CD4-positive, alpha-beta T cell treated with Interleukin-12 subunit alpha and Interleukin-12 subunit beta, for 1 hour (primary cell): ENCODE measurements at places on chromosomes 4 and X.

- no peak for DNase-seq
Observed at GRCh38 chr4:742096-742741, 36.6 kb downstream of the PCGF3 start.

- no peak for DNase-seq
Observed at GRCh38 chrX:2441466-2441865, 59.3 kb downstream of the DHRSX start.

GRCh38 chr4:147760695-147761094 lies 28.8 kb downstream of the ARHGAP10 start:
- DNase-seq: no peak

DNA sequence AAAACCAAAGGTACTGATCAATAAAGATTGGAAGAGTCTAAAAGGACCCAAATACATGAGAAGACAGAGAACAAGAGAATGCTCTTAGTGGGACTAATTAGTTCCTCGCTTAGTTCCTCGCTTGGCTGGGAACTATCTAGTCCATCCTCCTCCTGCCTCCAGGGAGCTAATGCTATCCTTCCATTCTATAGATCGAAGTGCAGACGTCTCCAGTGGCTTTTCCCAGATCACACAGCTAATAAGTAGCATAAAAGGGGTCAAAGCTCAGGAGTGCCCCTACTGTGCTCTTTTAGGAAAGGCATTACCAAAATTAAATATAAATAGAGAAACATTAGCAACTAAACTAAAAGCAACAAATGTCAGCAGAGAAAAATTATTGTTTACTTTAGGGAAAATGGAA lies 42.3 kb upstream of the PPARGC1A start:
- no peak for DNase-seq

DNA sequence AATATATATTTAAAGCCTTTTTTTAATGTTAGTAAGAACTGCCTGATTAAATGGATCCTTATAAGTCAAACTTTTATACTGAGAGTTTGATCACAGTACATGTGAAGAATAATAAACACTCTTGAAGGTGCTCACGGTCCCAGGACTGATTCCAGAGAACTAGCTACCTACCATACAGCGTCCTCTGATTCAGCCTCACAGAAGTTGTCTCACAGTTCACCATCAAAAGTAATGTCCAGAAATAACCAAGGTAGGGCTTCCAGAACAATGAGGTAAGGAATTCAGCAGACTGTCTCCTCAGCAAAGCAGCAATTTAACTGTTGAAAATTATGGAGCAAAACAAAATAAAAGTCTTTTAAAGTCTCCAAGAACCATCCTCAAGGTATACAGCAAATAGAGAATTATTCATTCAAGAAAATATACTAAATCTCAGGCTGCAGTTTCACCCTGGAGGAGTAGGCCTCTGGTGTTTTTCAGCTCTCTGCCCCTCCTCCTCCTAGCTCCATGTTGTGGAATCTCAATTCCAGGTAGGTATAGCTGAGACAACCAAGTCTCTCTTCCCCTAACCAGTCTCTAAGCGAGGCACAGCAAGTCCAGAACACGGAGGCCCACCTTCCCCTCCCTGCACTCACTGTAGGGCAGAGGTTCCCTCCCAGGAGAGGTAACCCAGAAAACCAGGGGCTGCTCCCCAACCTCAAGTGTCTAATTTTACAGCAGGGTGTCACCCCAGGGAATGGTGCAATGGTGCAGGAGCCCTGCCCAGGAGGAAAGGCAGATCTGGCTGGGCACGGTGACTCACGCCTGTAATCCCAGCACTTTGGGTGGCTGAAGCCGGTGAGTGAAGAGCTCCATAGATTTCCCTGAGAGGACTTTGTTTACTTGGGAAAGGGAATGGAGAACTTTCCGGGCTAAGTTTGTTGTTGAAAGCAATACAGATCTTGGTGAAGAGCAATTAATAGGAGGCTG lies 28.6 kb downstream of the FAM241A start:
- DNase-seq: no peak

DNA sequence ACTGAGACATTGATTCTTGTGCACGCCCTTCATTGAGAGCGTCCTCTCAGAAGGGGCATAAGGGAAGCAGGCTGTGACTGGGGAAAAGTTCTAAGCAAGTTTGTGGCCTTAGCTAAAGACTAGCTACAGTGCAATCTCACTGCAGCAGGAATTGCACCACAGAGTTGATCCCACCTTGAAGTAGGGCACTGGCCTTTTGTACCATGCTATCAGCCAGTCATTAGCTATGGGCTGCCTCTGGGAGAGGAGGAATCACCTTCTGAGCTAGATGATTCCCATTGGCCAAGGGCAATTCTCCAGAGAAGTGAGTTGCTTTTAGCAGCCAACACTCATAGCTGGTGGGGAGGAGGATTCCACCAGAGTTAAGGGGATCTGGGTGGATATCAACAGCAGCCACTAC lies 142.6 kb upstream of the SCML1 start:
- no peak for DNase-seq

DNA sequence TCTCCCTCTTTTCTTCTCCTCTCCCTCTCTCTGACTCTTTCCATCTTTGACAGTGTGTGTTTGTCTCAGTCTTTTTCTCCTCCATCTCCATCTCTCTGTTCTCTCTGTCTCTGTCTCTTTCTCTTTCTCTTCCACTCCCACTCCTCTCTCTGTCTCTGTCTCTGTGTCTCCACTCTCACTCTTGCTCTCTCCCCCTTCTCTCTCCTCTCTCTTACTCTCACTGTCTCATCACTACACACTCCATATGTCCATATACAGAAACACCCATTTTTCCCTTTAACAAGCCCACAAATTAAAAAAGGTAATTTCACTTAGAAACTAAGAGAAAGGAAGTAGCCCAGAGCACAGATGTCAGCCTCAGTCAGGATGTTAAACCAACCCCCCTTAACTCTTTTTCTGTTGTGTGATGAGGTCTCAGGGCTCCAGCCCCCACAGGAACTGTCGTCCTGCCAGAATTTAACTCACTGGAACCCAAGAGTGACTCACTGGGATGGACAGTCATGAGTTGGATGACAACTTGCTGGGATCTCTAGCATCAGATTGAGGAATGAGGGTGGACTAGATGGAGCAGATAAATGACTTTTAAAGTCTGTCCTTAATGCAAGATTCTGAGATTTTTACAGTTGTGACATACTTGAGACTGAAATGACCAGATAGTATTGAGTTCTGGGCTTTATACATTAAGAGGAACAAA lies 27.5 kb downstream of the OTUD6A start:
- no peak for DNase-seq

DNA sequence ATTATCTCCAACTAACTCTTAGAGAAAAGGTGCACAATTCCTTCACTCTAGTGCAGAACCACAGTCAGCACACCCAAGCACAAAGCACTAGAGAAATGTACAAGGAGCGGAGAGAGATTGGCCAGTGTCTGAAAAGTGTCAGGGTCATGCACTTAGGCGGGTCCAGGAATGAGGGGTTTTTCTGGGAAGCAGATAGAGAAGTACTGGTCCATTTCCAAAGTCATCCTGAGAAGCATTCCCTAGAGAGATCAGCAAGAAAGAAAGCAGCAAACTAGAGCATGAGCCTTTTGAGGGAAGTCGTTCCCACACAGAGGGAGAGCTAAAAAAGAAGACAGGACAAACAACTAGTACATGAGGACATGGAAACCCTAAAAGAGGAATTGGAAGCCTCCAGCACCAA lies 168.1 kb upstream of the MAP3K15 start:
- no peak for DNase-seq

DNA sequence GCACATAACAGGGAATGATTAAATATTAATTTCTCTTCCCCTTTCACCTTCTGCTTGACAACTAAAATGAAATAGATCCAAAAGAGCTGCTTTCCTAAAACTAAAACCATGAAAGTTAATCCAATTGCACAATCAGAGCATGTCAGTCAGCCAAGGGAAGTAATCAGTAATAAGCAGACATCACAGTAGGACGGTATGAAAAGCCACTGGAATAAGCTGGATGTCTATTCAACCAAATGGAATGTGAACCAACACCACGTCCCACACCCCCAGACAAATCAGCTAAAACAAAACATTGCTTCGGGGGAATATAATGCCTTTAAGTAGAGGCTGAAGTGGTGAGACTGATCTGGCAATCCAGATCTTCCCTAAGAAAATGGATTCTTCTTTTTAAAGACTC lies 859.4 kb upstream of the FTHL17 start:
- no peak for DNase-seq

DNA sequence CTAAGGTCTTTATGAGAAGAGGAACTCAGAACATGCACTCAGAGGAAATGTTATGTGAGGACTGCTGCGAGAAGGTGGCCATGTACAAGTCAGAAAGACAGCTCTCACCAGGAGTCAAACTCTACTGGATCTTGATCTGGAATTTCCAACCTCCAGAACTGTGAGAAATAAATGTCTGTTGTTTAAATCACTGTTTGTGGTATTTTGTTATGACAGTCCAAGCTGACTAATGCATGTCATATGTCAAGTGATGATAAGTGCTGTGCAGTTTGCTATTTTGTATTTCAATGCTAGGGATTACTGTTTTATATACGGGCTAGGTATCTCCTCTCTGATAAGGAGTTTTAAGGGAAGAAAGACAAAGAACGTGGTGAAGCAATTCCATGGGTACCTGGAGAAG lies 162.3 kb downstream of the CPEB2 start:
- no peak for DNase-seq

- DNase-seq: no peak
Observed at GRCh38 chr4:140809676-140810075, 53.5 kb upstream of the TBC1D9 start.

- no peak for DNase-seq
Observed at GRCh38 chrX:147957291-147957690, 23.8 kb upstream of the FMR1NB start.

DNA sequence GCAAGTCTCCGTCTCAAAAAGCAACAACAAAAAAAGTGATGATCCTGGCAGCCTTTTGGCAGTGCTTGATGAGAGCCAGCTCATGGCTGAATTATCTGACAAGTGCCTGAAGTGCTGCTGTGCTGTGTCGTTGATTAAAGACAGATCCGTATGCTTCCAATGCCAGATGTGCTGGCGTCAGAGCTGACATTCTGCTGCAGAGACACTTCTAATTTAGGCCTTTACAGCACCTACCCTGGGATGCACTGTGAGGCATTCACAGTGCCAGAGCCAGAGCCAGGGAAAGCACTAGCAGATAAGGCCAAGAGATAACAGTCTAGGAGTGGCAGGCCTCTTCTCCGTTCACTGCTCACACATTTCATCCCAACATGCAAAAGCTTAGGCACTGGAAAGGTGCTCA lies 995.5 kb downstream of the RAB28 start:
- no peak for DNase-seq

DNA sequence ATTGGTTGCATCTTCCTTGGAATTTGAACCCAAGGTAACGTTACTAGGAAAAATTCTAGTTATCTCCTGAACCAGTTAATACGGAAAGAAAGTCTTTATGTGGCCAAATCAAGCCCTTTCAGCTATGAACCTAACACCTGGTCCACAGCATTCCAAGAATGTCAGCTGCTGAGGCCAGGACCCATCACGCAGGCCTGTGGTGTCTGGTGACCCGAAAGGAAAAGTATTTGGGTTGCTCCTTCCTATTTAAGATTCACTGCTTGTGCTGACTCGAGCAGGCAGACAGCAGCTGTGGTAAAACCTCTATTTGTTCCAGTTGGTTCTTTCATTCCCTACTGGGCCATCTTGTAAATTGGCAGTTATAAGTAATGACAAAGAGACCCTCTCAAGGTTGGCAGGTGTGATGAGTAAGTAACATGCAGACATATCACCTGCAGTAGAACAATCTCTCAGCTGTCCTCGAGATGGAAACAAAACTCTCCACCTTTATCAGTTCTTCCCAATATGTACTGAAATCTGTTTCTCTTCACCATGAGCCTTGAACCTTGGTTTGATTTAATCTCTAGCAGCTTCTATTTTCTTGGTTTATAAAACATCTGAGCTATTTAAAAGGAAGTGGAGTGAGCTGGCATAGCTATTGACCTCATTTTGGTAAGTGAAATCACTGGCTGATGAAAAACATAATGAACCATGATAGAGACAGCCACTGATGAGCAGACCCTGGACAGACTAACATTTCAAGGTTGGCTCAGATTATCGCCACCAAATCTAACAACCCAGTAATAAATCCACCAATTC lies 182.1 kb upstream of the SMIM31 start:
- no peak for DNase-seq

- DNase-seq: no peak
Observed at GRCh38 chr4:73998040-73999011, at the start of gene CXCL5. Gene CXCL5 (minus strand): TSS chr4:73998677. CDS start chr4:73998581, 96 bp downstream.

DNA sequence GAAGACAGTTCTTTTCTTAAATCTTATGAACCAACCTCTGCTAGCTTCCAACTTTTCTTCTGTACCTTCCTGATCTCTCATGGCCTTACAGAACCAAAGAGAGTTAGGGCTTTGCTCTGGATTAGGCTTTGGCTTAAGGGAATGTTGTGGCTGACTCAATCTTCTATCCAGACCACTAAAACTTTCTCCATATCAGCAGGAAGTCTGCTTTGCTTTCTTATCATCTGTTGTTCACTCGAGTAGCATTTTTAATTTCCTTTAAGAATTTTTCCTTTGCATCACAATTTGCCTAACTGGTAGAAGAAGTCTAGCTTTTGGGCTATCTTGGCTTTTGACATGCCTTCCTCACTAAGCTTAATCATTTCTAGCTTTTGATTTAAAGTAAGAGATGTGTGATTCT lies 167.0 kb downstream of the TBCK start:
- DNase-seq: no peak

GRCh38 chr4:7169134-7169533 lies 23.2 kb upstream of the SORCS2 start:
- DNase-seq: no peak

GRCh38 chr4:153541456-153542096 lies 75.4 kb downstream of the TMEM131L start:
- DNase-seq: no peak

GRCh38 chr4:123786920-123787319 lies 390.3 kb downstream of the SPRY1 start:
- no peak for DNase-seq

- no peak for DNase-seq
Observed at GRCh38 chrX:9349572-9350494, 115.0 kb upstream of the TBL1X start.
